ENCODE measurements at places on chromosomes 6 and 20.

DNA sequence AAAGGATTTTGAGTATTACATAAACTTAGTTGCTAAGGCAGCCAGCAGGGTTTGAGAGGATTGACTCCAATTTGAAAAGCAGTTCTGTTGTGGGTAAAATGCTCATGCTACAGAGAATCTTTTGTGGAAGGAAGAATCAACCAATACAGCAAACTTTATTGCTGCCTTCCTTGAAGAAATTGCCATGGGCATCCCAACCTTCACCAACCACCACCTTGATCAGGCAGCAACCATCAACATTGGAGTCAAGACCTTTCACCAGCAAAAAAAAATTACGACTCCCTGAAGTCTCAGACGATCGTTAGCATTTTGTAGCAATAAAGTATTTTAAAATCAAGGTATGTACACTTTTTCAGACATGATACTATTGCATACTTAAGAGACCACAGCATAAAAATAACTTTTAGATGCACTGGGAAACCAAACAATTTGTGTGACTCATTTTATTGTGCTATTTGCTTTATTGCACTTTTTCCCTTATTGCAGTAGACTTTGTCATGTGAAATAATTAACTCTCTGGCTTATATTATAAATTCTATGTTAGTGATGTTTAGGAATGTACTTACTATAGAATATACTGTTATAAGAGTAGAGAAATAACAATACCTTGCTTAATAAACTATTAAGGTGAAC, 390.8 kb downstream of the CDKAL1 start:
- DNase-seq = no peak

DNA sequence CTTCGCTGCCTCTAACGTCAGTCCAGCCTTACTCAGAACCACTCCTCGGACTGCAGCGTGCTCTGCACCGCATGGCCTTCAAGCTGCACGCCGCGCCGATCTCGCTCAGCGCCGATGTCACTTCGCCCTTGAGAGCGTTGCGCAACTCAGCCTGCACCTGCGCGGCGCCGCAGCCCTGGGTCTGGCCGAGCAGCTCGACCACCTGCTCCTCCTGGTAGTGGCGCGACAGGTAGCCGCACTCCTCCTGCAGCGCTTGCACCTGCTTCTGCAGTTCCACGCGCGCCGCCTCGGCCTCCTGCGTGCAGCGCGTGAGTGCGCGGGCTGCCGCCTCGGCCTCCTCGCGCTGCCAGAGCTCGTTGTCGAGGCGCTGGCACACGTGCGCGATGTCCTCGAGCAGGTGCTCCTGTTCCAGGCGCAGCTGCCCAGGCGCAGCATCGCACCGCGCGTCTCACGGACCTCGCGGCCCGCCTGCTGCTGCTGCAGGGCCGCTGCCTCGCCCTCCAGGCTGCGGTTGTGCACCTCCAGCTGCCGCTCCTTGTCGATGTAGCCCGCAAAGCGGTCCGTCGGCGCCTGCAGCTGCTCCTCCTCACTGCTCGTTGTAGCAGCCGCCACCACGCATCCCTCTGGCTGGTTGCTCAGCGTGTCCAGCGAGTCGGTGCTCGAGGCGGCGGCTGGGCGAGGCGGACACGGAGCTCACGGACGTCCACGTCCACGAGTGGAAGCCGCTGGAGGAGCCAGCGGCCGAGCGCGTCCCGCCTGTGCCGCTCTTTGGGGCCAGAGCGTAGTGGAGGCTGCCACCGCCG, 380.6 kb upstream of the CHD6 start:
- no peak for DNase-seq

DNA sequence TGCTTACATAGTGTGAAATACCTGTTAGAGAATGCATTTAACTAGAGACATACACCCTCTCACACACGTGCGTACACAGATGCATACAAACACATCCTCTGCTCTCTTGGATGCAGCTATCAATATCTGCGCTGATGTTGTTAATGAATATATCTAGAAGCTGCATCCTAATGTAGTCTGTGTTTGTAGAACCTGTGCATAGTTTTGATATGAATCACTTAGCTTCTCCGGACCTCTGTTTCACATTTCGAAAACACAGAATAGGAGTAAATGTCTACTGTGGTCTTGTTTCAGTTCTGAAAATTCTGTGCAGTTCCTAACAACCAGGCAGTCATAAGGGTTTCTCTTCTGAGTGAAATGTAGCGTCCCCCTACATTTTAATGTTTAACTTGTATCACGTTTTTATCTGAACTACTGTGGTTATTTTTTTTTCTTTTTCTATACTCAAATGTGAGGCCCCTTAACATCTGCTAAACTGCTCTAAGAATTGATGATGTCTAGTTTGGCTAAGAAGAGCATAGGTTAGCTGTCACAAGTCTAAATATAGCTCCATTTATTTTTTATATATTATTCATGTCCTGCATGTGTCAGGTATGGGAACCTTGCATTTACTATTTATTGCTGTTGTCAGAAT, 254.5 kb downstream of the TMEM242 start:
- DNase-seq = no peak

DNA sequence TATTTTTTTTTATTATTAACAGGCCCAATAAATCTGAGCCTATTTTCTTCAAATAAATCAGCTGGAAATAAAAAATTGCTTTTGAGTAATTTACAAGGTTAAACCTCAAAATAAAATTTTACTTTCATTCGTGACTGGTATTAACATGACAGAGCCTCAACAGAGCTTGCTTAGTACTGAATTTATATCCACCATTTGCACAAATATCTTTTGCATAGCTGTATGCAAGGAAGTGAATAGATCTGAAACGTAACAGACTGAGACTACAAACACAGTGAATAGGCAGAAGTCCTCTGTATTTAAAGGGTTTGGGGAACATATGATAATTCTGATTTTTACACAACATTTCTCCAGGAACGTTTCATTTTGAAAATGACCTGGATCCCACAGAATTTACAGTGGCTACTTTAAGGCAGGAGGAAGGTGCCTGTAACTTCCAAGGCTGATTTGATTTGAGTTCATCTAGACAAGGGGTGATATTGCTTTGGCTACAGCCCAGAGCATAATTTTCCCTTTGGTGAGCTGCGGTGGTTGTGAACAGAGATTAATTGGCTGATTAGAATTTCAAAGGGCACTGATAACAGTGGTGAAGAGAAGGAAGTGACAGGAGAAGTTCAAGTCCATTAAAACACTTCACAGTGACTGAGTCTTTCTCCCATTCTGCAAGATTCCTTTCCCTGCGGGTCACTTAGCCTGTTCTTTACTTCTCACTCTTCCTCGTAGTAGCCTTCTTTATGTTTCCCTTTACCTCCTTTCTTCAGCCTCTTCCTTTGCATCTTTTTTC, 121.2 kb upstream of the SASH1 start:
- DNase-seq = no peak

- no peak for DNase-seq
Observed at GRCh38 chr6:52262620-52263344, 18.5 kb upstream of the IL17F start.

DNA sequence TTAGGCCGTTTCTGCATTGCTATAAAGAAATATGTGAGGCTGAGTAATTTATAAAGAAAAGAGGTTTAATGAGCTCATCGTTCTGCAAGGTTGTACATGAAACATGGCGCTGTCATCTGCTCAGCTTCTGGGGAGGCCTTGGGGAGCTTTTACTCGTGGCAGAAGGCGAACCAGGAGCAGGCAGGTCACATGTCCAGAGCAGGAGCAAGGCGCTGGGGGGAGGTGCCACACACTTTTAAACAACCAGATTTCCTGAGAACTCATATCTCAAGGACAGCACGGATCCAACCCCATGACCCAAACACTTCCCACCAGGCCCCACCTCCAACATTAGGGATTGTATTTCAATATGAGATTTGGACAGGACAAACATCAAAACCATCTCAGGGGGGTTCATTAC, 6.4 kb upstream of the SLC13A3 start:
- DNase-seq = no peak

Data from MG63 (cell line).